Mesothelial cell of epicardium (in vitro differentiated cells): ENCODE measurements at places on chromosomes 6 and 20.

DNA sequence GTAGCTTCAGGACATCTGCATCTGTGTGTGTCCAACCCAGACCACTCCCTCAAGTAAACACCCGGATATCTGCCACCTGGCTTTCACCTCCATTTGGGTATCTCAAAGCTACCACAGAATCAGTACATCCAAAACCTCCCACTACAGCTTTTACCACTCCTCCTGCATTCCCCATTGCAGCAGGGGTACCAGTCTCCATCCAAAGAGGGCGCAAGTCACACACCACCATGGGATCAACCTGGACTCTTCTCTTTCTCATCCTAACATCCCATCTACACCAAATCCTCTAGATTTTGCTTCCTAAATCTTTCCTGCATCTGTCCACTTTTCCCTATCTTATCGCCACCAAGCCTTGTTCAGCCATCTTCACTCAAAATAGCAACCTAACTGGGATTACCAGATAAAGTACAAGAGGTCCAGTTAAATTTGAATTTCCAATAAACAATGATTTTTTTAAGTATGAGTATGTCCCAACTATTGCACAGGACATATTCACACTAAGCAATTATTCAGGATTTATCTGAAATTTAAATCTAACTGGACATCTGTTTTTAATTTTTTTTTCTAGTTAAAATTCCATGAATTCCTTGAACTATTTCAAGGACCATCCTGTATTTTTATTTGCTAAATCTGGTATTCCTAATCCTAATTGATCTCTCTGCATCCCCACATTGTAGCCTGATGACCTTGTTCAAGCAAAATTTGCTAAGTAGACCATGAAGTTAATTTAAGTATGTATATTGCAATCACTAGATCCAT lies 164.3 kb upstream of the MLN start:
- no peaks in the 10 kb centered on the region for H3K36me3 ChIP-seq
- H3K27ac ChIP-seq = no peak overlapping the region
- no peak overlapping the region for H3K4me3 ChIP-seq
- DNase-seq = no peak

DNA sequence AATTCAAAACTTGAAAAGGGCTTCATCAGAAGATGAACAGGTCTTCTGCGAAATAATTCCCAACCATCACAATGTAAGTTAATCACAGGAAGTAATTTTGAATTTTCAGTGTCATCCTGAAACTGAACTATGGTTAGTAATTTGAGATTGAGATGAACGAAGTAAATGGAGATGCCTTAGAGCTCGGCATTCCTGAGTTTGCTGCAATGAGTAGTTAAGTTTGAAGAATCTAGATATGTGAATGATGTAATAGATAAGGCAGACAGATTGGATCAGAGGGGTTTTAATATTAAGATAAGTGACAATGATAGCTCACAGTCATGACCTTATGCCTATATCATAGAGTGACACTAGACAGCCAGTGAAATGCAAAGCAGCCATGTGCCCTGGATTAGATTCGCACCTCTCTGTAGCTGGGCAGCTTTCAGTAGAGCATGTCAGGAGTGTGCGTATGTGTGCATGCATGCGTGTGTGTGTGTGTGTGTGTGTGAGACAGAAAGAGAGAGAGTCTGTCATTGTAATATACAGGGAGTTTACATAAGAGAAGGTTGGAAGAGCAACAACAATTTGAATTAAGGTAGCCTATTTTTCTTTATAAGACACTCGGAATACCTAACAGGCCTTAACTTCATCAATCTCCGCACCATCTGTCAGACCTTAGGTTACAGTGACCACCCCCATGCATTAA lies 233.0 kb downstream of the GMPR start:
- H3K27me3 ChIP-seq = no peaks in the 10 kb centered on the region
- H3K36me3 ChIP-seq = peaks cover 17% of the 10 kb centered on the region
- H3K27ac ChIP-seq = peak overlapping the region; percentile 58

- peaks cover 19% of the 10 kb centered on the region for H3K4me1 ChIP-seq
- H3K27me3 ChIP-seq = no peaks in the 10 kb centered on the region
- H3K36me3 ChIP-seq = peaks cover 8% of the 10 kb centered on the region
- no peak overlapping the region for H3K27ac ChIP-seq
These were observed 11.0 kb downstream of the RRBP1 start for GRCh38 chr20:17671011-17671410.

DNA sequence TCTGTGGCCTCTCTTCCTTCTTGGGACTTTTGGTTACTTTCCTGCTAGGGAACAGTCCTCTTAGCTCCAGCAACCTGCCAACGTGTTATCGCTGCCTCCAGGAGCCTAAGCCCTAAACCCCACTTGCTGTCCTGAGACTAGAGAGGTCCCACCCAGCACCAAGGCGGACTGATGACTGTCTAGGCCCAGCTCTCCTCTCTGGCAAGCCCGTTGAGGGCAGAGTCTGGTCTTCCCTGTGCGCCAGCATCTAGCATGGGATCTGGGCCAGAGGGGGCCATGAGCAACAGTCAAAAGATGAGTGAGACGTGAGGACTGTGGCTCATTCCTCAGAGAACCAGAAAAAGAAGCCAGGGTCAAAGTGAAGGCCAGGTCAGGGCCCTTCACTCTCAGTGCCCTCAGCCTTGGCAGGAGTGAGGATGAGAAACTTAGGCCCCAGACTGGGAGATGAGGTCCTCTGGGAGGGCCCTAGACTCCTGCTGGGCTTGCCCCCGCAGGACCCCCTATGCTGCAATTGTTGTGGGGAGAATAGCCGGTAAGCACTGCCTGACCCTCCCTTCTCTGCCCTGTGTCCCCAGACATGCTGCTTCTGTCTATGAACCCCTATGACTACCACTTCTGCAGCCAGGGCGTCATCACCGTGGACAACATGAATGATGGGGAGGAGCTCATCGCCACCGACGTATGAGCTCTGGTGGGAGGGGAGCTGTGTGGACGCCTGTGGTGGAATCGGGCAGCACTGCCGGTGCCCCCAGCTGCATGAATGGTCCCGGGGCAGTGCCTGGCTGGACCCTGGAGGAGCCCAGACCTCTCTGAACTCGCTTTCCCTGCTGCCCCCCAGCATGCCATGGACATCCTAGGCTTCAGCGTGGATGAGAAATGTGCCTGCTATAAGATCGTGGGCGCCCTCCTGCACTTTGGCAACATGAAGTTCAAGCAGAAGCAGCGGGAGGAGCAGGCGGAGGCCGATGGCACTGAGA lies 30.9 kb downstream of the MYH7B start:
- H3K27ac ChIP-seq = no peak overlapping the region
- H3K4me3 ChIP-seq = no peak overlapping the region
- peaks cover 3% of the 10 kb centered on the region for H3K4me1 ChIP-seq
- H3K27me3 ChIP-seq = peaks cover 28% of the 10 kb centered on the region
- H3K36me3 ChIP-seq = no peaks in the 10 kb centered on the region

DNA sequence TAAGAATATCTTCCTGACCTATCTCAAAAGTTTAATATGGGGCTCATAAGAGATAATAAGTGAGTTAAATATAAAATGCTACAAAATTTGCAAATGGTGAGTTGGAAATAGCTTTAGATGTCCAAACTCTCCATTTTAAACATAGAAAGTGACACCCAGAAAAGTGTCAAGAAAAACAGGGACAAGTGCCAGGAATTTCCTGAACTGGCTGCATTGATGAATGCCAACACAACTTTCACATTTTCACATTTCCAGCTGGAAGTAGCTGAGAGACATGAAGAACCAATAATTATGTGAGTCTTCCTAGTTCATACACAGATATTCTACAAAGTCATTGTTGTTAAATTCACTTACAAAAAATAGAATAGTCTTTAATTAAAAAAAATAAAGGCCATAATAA lies 38.6 kb upstream of the B3GAT2 start:
- H3K27ac ChIP-seq = no peak overlapping the region
- no peak for DNase-seq
- peaks cover 26% of the 10 kb centered on the region for H3K27me3 ChIP-seq
- no peaks in the 10 kb centered on the region for H3K4me1 ChIP-seq
- H3K36me3 ChIP-seq = no peaks in the 10 kb centered on the region
